ENCODE measurements at places on chromosomes 3 and 15.

- DNase-seq, result no peak
These were observed 277.5 kb upstream of the AGTR1 start for GRCh38 chr3:148420242-148420641.

GRCh38 chr15:89199746-89200145 is 21.6 kb downstream of the RLBP1 start:
- no peak for DNase-seq

GRCh38 chr3:73484656-73485248 is 140.0 kb downstream of the PDZRN3 start:
- DNase-seq, result no peak

DNA sequence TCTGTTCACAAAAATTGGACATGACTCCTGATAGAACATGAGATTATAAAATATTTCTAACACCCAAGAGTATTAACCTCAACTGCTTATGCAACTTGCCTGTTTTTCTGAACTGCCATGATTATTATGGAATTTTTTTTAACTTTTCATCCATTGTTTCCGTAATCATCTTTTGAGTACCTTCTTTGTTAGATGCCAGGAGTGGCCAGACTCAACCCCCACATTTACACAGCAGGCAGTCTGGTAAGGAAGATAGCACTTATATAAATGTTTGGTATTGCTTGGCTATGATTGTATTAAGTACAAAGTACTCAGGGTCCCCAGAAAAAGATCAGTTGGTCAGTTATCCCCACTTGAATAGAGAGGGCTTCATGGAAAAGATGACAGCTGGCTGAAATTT is 74.3 kb downstream of the CRYBG3 start:
- DNase-seq, result no peak

GRCh38 chr3:138284079-138284478 is 45.6 kb downstream of the NME9 start:
- no peak for DNase-seq

DNA sequence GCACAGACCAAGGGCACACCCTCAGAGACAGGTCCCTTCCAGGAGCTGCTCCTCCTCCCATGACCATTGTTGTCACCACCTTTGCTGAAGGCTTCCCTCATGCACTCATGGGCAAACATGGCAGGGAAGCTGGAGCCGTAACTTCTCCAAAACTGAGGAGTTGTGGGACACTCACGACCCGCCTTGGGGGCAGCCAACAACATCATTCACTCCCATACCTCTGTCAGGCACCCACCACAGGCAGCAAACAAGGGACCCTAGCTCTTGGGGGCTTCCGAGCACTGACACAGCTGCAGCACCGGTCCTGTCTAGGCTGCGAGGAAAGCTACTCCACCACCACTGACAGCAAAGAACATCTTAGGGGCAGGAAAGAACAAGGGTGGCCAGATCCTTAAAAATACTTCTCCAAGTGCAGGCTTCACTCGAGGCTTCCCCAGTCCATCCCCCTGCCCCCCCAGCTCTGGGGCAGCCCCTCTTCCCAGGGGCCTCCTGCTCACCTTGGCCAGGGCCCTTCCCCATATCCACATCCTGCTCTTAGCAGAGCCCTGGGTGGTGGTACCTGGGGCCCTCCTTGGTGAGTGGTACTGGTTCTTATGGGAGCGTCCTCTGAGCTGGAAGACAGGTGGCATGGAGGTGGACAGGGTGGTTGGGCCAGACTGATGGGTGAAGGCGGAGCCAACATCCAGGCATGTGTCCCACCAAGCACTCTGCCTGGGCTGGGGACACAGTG is 28.0 kb upstream of the DUSP7 start:
- DNase-seq, result no peak

GRCh38 chr15:81029414-81030300 is 28.9 kb downstream of the TLNRD1 start:
- DNase-seq, result peak; percentile 23

DNA sequence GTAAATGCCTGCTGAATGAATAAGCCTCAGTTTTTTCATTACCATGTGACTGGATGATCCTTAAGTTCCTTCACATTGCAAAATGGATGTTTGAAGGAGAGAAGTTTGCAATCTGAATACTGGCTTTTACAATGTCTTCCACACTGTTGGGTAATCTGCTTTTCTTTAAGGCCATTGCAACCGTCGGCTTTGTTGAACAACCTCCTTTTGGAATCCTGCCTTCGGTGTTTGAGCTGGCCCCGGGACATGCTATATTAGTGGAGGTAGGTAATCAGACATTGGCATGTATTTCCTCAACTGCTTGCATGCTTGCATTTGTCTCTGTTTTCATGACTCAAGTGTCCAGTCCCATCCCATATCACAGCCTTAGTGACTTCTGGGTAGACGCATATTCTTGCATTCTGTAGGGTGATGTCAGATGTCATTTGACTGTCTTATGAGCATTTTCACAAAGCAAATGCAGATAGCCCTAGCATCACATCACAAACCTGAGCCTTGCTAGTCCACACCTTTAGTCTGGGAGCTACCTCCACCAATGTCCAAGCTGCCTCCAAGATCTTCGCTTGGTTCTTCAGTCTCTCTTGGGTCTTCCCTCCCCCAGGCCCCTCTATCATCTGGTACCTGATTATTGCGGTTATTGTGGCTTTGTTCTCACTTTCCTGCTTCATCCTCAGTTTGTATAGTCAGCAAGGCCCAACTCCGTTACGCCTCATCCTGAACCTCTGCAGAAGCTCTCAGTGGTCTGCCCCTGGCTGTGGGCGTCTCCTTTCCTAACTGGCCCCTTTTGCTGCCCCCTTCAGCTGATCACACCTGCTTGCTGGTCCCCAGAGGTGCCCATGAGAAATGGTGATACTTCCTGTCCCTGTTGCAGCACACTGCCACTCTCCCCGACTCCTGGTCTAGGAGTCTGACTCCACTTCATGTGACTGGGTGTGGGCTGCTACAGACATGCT is 48.5 kb downstream of the ACAA1 start:
- no peak for DNase-seq

- DNase-seq, result no peak
These were observed 292.8 kb downstream of the LPP start for GRCh38 chr3:188446766-188447165.

DNA sequence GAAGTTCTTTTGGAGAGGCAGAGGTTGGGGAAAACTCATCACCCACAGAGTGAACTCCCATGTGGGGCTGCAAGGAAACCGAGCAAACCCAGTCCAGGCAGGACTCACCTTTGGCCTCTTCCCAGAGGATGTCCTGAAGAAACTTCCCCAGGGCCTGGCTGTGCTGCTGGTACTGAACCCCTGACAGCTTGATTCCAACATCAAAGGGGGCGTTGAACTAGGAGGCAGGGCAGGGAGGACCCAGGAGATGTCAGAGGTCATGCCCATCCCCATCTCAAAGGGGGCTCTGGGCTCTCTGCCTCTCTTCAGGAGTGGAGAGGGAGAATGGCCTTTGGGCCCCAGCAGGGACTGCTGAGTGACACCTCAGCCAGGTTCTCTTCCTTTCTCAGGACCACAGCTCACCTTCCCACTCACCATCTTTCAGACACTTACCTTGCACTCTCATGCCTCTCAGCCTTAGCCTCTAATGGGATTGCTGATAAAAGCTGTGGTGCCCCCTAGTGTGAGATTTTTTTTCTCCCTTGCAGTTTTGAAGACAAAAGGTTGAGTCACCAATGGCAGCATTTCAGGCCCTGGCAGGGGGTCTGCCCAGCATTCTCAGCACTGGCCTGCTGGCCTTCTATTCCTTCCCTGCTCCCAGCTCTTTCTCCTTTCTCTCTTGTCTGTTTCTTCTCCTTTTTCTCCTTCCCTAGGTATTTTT is 6.0 kb downstream of the GHRL start:
- no peak for DNase-seq

GRCh38 chr3:139455855-139456254 is 20.5 kb downstream of the RBP2 start:
- DNase-seq, result no peak

DNA sequence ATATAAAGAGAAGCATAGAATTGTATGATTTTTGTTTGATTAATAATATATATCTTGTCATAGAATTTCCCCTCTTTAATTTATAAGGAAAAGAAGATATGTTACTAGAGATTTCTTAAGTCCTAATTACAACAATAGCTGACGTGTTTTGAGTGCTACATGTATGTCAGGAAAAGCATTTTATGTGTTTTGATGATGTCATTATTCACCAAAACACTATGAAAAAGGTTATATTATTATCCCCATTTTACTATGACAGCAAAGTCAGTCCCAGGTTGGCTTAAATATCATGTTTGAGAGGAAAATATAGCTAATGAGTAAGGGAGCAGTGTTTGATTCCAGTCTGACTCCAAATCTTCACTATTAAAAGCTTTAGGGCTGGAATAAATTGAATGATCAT is 428.4 kb upstream of the GOLIM4 start:
- no peak for DNase-seq

DNA sequence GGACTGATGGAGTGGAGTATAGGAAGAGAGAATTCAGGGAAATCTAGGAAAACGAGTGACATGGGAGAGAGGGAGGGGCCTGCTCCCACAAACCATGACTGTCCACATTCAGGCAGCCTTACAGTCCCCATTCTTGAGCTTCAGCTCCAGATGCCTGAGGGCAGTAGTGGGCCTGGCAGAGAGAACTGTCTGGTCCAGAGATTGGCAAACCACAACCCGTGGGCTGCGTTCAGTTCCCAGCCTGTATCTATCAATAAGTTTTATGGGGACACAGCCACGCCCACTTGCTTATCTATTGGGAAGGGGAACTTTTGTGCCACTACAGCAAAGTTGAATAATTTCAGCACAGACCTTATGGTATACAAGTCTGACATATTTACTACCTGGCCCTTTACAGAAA is 63.8 kb downstream of the SLCO2A1 start:
- DNase-seq, result no peak
